CD4-positive, alpha-beta T cell treated with Interleukin-17A for 1 hour (primary cell): ENCODE measurements at places on chromosomes 4 and X.

GRCh38 chr4:173585876-173586572 is 56.0 kb upstream of the HAND2 start:
- no peak for DNase-seq

DNA sequence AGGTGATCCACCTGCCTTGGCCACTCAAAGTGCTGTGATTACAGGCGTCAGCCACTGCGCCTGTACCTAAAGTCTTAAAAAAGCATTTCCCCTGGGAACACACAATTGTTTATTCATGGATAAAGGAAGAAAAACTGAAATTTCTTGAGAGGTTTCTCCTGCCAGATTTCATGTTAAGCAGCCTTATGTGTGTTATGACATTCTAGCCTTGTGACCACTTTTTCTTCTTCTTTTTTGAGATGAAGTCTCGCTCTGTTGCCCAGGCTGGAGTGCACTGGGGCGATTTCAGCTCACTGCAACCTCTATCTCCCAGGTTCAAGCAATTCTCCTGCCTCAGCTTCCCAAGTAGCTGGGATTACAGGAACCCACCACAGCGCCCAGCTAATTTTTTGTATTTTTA is 57.8 kb upstream of the PLAC8 start:
- DNase-seq: no peak

DNA sequence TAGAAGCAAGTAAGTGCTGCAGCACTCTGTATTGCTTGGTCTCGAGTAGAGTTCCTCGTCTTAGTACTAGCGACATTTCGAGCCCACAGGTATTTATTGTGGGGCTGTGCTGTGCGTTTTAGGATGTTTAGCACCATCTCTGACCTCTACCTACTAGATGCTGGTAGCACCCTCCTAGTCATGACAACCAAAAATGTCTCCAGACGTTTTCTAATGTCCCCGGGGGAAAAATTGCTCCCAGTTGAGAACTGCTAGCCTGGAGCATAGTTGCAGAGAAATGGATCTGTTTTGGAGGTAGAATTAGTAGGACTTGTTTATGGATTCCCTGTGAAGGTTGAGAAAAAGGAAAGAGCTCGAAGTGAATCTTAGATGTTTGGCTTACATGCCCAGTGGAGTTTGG is 287.2 kb downstream of the TENM3 start:
- no peak for DNase-seq

GRCh38 chrX:150869450-150869849 is 29.0 kb downstream of the CD99L2 start:
- no peak for DNase-seq

- DNase-seq: no peak
These were observed 732 bp upstream of the ADRA2C start for GRCh38 chr4:3765271-3766035.

DNA sequence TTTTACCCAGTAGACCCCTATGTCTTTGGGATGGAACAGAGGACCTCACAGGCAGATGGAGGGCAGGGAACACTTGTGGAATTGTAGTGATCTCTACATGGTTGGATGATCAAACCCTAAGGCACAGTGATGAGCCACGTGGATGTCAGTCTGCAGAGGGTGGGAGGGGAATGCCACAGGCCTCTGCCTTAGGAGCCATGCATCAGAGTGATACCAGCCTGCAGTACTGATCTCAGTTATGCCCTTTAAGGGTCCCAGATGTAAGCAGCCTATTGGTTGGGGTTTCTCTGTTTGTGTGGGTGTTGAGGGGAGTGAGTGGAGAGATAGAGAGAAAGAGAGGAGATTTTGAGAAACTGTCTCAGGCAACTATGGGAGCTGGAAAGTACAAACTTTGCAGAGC is 39.9 kb upstream of the XAGE1B start:
- DNase-seq: no peak

DNA sequence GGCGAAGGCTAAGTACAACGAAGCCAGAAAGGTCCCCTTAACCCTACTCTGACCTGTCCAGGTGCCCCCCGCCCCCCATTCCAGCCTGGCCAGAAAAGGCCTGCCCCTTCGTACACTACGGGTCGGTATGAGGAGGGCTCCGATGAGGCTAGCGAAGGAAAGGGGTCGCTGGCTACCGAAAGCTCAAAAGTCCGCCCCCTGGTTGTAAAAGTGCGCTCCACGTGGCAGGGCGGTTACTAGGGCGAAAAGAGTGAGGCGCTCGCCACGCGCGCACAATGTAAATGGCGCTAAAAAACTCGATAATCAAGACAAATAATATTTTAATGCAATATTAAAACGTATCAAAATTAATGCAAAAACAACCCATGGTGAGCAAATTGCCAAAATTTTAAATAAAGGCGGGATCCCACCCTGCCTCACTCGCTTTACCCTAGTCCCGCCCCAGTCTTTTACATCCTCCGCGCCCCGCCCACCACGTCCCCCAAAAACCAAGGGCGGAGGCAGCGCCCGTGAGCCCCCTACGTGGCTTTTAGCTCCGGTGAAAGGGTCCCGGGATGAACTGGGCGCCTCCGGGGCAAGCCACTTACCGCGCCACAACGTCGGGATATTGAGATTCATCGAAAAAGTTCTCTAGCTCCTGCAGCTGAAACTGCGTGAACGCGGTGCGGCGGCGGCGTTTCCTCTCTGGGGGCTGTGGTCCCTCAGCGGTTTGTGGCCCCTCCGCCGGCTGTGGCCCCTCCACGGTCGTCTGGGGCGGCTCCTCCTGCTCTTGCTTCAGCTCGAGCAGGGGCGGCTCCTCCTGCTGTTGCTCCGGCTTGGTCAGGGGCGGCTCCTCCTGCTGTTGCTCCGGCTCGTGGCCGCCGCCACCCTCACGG is 929 bp downstream of the ESX1 start:
- DNase-seq: no peak

- DNase-seq: no peak
These were observed 3.8 kb upstream of the CITED1 start for GRCh38 chrX:72309297-72310071.

GRCh38 chr4:24209906-24210305 is 320.1 kb upstream of the PPARGC1A start:
- no peak for DNase-seq

DNA sequence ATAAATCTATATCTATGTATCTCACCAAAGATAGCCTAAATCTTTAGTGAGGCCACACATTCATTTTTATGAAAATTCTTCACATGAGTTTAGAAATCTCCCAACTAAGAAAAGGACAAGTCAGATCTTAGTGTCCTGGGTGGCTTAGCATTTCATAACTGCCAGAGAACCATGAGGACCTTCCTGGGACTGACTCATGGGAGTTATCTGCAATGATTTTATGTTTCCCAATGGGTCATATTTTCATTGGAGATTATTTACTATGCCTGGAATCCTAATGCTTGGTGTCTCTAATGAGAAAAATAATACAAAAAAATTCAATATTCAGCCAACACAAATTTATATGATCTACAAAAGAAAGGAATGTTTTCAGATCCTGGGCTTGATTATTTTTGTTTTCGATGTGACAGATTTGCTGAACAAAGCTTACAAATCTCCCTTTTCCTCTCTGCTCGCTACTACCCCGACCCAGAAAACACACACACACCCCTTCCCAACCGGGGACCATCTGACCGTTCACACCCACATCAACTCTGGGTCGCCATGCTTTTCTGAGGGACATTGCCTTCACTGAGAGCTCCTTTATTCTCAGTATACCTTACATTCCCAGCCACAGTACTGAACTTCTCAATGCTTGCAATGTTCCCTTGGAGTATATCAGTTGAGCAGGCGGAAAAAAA is 40.1 kb downstream of the SORBS2 start:
- no peak for DNase-seq

DNA sequence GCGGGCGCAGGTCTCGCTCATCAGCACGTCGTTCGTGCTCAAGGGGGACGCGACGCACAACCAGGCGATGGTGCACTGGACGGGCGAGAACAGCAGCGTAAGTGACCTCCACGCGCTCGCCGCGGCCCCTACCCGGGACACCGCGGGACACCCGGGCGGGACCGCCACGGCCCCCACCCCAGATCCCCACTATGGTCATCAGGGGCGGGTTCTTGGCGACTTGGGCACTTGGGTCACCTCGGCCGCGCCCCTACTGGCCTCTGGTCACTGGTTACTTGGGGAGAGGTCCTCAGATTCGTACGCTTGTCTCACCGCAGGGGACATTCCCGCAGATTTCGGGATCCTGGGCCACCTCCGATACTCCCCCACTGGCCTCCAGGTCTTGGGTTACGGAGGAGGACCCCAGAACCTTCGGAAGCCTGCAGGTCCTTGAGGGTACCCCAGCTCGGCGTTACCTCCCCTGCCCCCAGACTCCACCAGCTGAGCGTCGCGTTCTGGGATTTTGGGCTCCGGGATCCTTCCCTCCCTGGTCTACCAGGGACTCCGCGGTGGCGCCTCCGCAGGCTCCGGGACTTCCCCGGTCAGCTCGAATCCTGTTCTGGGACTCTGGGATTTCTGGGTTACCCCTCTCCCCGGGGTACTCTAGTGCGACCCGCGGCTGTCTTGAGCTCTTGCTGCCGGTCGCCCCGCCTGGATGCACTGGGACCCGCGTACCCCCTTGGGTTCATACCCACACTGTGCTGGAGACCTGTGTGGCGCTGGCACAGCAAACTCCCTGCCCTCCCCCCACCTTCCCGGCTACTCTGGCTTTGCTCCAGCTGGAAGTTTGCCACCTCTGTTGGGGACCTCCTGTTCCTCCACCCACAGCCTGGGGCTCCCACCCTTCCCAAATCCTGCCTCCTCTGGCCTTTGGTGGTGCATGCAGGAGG is 956 bp downstream of the SORCS2 start:
- DNase-seq: no peak

DNA sequence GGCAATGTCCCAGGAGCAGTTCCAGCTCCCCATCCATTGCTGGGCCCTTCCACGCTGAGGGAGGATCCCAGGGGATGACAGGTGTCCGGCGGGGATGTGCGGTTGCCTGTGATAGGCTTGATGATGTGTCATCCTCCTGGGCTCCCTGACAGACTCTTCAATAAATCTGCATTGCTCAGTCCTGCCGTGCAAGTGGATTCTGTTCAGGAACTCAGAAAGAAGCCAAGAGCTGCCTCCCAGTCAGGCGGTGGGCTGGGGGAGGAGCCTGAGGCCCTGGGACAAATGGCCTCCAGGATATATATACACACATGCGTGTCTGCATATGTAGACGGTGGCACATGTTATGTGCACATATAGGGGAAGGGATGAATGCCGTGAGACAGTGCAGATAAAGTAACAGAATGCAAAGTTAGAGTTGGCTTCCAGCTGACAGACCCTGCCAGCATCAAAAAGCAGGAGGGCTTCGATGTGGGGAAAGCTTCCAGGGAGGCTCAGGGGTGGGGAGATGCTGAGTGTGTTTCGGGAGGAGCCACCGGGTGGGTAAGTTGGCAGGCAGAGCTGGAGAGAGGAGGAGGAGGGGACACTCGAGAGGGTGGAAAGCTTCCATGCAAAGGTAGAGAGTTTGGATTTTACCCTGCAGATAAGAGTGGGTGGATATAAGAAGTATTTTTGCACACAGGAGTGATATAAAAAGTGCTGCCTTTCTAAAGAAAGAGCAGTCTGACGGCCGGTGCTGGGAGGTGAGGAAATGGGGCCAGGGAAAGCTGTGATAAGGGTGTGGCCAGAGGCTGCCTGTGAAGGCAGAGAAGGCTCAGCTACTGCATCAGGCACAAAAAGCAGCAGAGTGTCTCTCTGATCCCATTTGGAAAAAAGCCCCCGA is 28.5 kb upstream of the CRMP1 start:
- no peak for DNase-seq

DNA sequence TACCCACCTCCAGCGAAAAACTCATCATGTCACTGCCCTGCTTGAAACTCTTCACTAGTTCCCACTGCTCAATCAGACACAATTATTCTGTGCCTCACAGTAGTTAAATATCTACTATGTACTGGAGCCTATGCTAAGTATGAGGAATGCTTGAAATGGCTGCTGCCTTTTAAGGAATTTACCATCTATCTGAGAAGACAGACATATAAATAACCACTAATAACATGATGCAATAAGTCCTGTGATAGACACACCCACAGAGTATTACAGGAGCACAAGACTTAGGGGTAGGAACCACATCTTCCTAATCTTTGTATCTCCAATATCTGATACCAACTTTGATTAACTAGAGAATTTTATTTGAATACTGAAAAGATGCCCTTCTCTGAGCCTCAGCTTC is 21.1 kb downstream of the SLC25A53 start:
- no peak for DNase-seq

GRCh38 chrX:40015693-40016092 is 82.1 kb downstream of the BCOR start:
- DNase-seq: no peak

DNA sequence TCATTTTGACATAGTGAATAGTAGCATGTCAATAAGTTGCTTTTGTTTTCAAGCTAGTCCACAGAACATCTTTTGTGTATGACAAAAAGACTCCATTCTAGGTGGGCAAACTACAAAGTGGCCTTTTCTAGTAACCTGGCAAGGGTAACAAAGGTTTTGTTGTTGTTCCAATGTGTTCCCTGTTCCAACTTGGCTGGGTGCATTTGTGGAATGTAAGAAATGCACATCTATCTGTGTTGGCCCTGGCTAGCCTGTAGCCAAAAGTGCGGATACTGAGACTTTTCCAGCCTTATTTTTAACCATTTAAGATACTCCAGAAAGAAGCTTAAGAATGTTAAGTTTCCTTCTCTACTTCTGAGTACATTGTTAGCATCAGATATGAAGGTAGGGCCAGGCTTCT is 118.7 kb upstream of the CHRDL1 start:
- no peak for DNase-seq

- no peak for DNase-seq
These were observed 54.1 kb upstream of the IBSP start for GRCh38 chr4:87745064-87745807.

- DNase-seq: no peak
These were observed 32.5 kb upstream of the ELF2 start for GRCh38 chr4:139209470-139210063.

GRCh38 chr4:82745173-82745842 is 53.3 kb downstream of the SCD5 start:
- no peak for DNase-seq

- DNase-seq: no peak
These were observed 384.8 kb downstream of the FAM133A start for GRCh38 chrX:94058728-94059382.

- DNase-seq: no peak
These were observed 177.4 kb downstream of the DCHS2 start for GRCh38 chr4:154314248-154314647.

- no peak for DNase-seq
These were observed 36.2 kb upstream of the USP38 start for GRCh38 chr4:143148521-143148920.

DNA sequence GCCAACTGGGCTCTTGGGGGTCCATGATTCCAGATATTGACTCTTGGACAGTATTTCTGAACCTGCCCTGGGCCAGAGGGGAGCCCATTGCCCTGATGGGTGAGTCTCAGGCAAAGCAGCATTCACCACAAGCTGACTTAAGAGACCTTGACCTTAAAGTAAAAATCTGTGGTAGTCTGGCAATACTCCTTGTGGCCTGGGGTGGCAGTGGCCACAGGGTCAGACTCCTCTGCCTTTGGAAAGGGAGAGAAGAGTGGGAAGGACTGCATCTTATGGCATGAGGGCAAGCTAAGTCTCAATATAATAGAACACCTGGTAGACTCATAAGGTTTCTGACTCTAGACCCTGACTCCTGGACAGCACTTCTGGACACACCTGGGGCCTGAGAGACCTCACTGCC is 340.3 kb upstream of the MAD2L1 start:
- no peak for DNase-seq
